MCF 10A (cell line): ENCODE measurements at places on chromosomes 1 and 21. TPM values are rescaled to one million over a fixed set of nuclear protein-coding genes. Genes with fewer than 3 reads are reported as not detected.

Gene DMRTA2
- total RNA-seq: not detected in 2 replicates

Gene SH2D1B
- not detected in 2 replicates for total RNA-seq

Gene FAM151A
- total RNA-seq: not detected in 2 replicates

Gene C1orf167
- total RNA-seq: not detected in 2 replicates

Gene CD1E
- not detected in 2 replicates for total RNA-seq

Gene ECM1
- total RNA-seq: 1.7 and 3.2 TPM in 2 replicates

Gene MIXL1
- not detected in 2 replicates for total RNA-seq

Gene ERICH3
- not detected in 2 replicates for total RNA-seq

Gene PLA2G2A
- not detected in 2 replicates for total RNA-seq

Gene SPRR1B
- 3.5 and 4.0 TPM in 2 replicates for total RNA-seq

Gene CD1D
- total RNA-seq: 0.19 and 0.22 TPM in 2 replicates

Gene VAMP4
- 20.2 and 21.1 TPM in 2 replicates for total RNA-seq

Gene SETSIP
- not detected in 2 replicates for total RNA-seq

Gene SYDE2
- total RNA-seq: 4.3 and 5.9 TPM in 2 replicates

Gene C1orf185
- not detected in 2 replicates for total RNA-seq

Gene ZBTB8B
- total RNA-seq: not detected in 2 replicates

Gene FCRL4
- not detected in 2 replicates for total RNA-seq

Gene OR2T11
- total RNA-seq: not detected in 2 replicates

Gene ARHGAP30
- total RNA-seq: 0.34 and 0.58 TPM in 2 replicates

Gene CNR2
- not detected in 2 replicates for total RNA-seq

Gene CCDC30
- total RNA-seq: 2.2 and 3.2 TPM in 2 replicates

Gene CIART
- 5.0 and 5.2 TPM in 2 replicates for total RNA-seq

Gene ATXN7L2
- 3.8 and 7.3 TPM in 2 replicates for total RNA-seq

Gene DOCK7
- total RNA-seq: 46.9 and 49.7 TPM in 2 replicates

Gene CELA2B
- not detected in 2 replicates for total RNA-seq

Gene PGLYRP3
- not detected in 2 replicates for total RNA-seq

Gene S100A8
- 46.9 and 80.4 TPM in 2 replicates for total RNA-seq
